ENCODE measurements at places on chromosomes 16 and 17. TPM values are rescaled to one million over a fixed set of nuclear protein-coding genes. Genes with fewer than 3 reads are reported as not detected.

TLCD1 gene
- not detected for total RNA-seq

DNA sequence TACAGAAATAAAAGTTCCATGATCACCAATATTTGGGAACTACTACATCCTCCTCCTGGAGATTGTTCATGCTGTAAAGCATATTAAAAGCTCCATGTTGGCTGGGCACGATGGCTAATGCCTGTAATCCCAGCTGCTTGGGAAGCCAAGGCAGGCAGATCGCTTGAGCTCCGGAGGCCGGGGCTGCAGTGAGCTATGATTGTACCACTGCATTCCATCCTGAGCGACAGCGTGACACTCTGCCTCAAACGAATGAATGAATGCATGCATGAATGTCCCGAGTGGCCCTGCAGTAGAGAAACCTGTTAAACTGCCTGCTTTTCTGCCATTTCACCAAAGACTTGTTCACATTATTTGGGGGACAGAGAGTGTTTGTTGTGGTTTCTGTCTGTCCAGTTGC is 15.0 kb downstream of the CNEP1R1 start:
- DNase-seq: no peak

GRCh38 chr16:30677931-30678585 is 19.8 kb downstream of the FBRS start:
- DNase-seq: no peak

- DNase-seq: no peak
Measured at GRCh38 chr17:3004925-3005324, 58.5 kb downstream of the OR1D5 start.

Data from psoas muscle (tissue), 8 donors.